ENCODE measurements at places on chromosomes 1 and 21.

- no peak for ATAC-seq
Measured at GRCh38 chr1:76300556-76300955, 226.0 kb downstream of the ST6GALNAC3 start.

GRCh38 chr1:46675549-46676314, 4.1 kb downstream of the TEX38 start:
- ATAC-seq: no peak

DNA sequence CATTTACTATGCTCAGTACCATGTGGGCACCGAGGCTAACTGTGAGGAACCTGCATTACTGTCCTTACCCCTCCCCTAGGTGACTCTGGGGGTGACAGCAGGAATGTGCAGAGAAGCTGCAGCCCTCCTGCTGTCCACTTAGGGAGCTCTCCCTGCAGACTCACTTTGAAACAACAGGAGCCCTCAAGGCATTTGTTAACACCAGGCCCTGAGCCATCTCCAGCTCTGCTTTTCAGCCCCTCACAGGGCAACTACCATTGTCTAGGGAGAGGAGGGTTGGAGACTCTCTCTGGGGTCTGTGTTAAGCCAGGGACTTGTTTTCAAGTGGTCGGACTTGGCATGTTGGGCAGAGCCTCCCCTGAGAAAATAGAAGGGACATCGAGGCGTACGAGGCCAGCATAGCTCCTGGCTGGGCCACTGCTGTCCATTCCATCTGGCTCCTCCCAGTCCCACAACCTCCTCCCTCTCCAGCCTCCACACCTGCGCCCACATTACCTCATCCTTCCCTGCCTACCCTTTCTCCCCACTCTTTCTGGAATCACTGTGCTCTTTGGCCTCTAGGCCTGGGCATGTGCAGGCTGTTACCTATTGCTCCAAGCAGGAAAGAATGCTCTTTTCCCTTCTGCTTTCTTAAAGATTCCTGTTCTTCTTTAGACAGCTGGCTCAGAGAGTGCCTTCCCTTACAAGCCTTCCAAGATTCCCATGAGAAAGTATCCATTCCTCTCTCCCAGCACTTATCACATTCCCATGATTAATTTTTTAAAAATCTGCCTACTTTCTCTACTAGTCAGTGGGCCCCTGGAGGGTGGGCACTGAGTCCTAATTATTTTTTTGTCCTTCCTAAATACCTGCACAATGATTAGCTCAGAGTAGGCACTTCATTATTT, 102.7 kb upstream of the GCLM start:
- no peak for ATAC-seq

DNA sequence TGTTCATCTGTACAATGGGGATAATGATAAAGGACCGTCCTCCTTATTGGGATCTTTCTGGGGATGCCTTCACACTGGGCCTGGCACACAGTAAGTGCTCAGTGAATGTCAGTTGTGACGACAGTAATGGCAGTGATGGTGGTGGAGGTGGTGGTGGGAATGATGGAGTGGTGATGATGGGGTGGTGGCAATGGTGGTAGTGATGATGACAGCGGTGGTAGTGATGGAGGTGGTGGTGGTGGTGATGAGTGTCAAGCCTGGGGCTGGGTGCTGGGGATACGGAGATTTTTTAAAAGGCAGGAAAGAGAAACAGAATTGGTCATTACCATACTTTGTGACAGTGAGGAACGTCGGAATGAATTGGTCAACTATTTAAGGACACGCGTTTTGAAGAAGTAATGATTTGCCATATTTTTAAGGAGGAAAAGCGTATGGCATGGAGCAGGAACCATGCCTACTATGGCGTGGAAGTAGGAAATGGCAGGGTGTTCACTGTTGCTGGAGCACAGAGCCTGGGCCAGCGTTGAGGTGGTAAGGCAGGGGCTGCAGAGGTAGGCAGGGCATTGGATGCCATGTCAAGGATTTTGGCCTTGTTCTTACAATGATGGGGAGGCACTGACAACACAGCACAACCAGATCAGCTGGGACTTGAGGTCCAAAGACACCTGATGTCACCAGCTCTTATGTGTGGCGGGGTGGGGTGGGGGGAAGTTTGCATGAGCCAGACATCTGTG, 128.7 kb downstream of the ACTL8 start:
- no peak for ATAC-seq

DNA sequence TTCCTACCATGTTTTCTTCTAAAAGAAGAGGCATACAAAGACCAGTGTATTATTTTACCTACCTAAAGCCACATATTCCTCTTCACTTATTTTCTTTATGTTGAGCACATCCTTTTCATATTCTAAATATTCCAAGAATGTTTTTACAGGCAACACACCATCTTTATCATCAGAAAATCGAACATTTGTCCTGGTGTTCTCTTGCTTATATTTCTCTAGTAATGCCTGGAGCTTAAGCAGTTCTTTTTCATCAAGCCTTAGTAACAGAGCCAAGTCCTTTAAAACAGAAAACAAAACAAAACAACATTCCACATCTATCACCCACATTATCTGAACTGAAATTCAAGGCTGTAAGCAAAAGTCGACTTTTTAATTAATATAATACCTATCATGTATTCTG, 88.7 kb downstream of the IARS2 start:
- no peak for ATAC-seq

- no peak for ATAC-seq
Measured at GRCh38 chr1:212290608-212291007, 5.4 kb downstream of the PPP2R5A start.

Measured in SK-N-SH treated with all-trans-retinoic acid at 6 μM for 48 hours (cell line).